Activated CD8-positive, alpha-beta memory T cell treated with anti-CD3 and anti-CD28 coated beads, Interleukin-2, amount 50 U/mL, for 4 hours (primary cell): ENCODE measurements at places on chromosomes 11 and 22.

DNA sequence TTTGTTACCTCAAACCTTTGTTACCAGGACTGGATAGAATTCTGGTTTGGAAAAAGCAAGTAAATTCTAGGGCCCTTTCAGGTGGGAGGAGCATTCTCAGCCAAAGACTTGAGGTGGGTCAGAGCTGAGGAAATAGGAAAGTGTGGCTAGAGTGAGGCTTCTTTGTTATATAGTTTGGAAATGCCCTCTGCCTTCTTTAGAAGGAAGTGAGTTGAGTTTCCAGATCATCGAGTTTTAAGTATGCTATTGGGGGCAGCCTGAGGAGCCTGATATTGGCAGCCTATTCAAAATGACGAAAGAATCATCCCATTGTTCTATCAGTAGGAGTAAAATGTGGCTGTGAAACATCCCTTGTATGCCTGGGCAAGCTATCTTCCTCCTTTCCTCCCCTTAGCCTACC is 134.1 kb downstream of the ARHGAP42 start:
- DNase-seq, result no peak

DNA sequence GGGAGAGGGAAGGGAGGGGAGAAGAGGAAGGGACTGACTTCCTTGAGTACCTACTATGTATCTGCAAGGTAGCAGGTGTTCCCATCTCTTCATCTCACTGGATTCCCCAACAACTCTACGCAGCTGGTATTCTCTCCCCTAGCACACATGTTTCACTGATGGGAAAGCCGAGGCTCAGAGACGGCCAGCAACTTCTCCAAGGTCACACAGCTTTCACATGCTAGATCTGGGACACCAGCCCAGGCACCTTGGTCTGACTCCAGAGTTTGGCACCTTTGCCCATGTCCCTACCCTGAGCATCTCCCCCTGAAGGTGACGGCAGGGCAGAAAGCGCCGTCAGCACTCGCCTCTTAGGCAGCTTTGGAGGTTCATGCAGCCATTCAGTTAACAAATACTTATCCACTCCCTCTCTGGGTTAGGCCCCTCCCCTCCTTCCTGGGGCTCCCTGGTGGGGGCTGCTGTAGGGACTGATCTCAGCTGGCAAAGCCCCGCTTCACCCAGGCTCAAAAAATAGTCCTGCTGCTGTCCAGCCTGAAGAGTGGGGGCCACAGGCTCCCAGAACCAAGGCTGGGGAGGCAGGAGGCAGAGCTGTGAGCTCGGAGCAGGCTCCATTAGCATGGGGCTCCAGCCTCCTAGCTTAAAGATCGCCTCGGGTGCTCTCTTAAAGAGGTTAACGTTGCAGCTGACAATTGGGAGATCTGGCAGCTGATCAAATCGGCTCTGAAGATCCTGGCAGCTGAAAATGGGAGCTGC is 79.4 kb downstream of the IGLL1 start:
- no peak for DNase-seq

GRCh38 chr22:39287076-39287725 is 32.2 kb downstream of the RPL3 start:
- DNase-seq, result no peak

- no peak for DNase-seq
Observed at GRCh38 chr11:76640501-76640900, 30.0 kb downstream of the LRRC32 start.

DNA sequence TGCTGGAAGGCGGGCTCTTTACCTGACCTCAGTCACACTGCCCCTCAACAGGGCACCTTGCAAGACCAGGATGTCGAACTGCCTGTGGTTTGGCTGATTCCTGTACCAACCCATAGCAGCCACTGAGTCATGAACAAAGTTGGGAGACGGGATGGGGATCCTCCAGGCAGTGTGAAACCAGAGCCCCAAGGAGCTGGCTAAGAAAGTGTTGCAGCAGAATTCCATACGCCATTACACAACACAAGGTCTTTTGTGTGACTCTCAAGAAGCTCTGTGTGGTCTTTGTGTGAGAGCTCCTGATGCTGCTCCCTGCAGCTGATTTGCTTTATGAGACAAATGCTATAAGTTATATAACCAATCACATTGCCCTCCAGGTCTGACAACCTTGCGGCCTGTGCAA is 617.7 kb downstream of the OPCML start:
- DNase-seq, result no peak

- no peak for DNase-seq
Observed at GRCh38 chr11:11472106-11472505, 119.1 kb upstream of the CSNK2A3 start.

DNA sequence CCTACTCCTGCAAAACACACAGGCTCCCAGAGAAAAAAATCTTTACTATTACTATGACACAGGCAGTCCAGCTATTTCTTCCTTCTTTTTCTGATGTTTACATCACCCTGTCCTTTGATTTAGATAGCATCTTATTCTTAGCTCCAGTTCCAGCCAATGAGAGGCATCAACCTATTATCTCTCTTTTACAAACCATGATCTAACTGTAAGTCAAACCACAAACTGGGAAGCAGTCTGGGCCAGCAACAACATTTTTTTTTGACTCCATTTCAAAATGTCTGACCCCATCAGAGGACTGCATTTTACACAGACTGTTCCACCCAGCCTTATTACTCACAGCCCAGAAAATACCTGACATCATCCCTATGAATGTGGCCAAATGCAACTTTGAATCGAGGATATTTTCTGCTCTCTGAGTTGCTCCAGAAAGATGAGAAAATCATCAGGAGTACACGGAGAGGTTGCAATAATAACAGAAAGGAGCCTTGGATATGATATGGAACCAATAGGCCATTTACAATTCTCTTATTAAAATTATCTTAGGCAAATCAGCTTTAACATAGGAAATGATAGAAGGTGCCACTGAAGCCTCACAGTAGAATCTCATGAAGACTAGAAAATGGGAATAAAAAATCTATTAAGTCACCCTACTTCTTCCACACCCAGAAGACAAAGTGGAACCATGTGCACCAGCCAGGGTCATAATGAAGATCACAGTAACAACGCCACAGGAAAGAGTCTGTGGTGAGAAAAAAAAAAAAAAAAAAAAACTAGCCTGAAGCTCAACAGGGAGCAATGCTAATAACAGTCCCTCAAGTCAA is 21.2 kb downstream of the TBRG1 start:
- DNase-seq, result no peak

DNA sequence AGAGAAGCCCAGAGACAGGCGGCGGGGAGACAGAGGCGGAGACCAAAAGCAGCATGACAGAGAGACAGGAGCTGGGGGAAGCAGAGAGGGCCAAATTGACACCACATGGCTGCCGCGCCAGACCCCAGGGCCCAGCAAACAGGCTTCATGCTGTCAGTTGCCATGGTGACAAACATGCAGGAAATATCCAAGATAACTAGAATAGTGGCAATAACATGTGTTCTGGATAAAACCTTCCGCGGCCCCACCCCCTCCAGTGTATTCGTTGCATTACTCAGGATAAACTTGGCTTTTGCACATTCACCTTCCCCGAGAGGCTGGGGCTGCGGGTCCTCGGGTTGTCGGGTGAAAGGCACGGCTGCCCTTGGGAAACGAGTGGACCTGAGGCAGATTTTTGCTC is 49.9 kb upstream of the CDON start:
- no peak for DNase-seq

GRCh38 chr11:100923555-100923954 is 206.1 kb downstream of the PGR start:
- no peak for DNase-seq

- no peak for DNase-seq
Observed at GRCh38 chr11:72218251-72218745, 1.7 kb downstream of the FOLR2 start.

- DNase-seq, result no peak
Observed at GRCh38 chr11:9096427-9096826, 5.0 kb upstream of the SCUBE2 start.

GRCh38 chr11:76501526-76502202 is 56.8 kb downstream of the EMSY start:
- DNase-seq, result no peak

DNA sequence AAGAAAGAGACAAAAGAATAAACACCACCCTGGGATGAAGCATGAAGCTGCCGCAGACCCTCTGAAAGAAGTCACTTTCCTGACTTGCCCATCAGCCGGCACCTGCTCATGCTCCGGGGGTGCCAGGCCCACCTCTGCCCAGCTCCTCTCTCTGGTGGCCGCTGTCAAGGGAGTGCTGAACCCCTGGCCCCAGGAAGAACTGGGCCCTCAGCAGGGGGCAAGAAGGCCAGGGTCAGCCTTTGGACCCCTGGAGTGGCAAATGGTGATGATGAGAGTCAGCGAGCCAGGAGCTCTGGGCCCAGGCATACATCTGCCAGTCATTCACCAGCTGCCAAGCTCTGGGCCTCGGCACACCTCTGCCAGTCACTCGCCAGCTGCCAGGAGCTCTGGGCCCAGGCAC is 17.4 kb downstream of the TTLL8 start:
- DNase-seq, result no peak

GRCh38 chr11:27396259-27396839 is 33.3 kb upstream of the CCDC34 start:
- DNase-seq, result no peak

- DNase-seq, result no peak
Observed at GRCh38 chr11:17015627-17016126, 1.5 kb upstream of the PLEKHA7 start.

DNA sequence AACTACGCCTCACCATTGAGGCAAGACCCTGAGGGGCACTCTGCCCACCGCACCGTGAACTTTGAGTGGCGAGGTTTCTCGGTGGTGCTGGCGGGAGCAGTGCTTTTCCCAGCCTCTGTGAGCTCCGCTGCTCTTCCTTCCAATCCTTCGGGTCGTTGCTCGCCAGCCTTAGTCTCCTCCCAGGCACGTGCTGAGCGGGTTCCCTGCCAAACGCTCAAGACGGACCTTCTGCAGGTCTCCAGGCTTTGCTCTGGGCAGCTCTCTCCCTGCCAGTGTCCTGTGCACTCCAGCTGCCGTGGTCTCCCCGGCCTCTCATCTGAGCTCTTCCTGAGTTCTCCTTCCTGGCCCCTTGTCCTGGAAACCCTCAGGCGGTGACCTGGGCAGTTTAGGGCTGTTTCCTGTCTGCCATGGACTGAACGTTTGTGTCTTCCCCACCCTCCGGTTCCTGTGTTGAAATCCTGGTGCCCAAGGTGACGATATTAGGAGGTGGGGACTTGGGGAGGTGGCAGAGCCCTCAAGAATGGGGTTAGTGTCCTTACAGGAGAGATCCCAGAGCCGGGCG is 11.2 kb upstream of the MUC6 start:
- DNase-seq, result no peak

DNA sequence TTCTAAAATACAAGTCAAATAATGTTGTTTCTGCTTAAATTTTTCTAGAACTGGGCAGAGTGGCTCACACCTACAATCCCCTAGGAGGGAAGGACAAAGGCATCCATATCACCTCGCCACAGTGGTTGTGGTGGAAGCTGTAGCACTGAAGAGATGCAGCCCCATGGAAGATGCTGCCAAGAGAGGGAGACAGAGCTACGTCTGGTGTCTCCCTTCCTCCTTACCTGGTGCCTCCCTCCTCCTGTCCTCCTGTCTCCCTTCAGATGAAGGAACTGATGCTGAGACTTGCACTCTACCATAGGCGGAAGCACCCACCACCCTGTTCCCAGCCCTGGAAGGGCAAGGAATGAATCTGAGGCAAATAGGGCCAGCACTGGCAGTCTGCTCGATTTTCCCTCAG is 22.3 kb downstream of the MMP27 start:
- DNase-seq, result no peak

- DNase-seq, result no peak
Observed at GRCh38 chr11:116557282-116557681, 215.5 kb downstream of the BUD13 start.

GRCh38 chr11:131790586-131790985 is 420.2 kb downstream of the NTM start:
- no peak for DNase-seq

GRCh38 chr11:8531312-8531711 is 62.7 kb downstream of the STK33 start:
- DNase-seq, result no peak

DNA sequence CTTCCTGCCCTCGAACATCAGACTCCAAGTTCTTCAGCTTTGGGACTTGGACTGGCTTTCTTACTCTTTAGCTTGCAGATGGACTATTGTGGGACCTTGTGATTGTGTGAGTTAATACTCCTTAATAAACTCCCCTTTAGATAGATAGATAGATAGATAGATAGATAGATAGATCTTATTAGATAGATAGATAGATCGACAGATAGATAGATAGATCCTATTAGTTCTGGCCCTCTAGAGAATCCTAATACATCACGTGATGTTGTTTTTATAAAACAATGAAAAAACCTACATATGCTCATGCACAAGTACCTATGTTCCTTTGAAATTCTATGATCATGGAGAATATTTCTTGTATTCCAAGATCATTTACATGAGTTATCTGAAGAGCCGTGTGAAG is 23.9 kb downstream of the APOBEC3H start:
- no peak for DNase-seq

GRCh38 chr22:30755759-30756124 is 61.1 kb downstream of the OSBP2 start:
- no peak for DNase-seq

- DNase-seq, result no peak
Observed at GRCh38 chr11:18100926-18101656, 4.8 kb downstream of the SAAL1 start.

GRCh38 chr11:112516261-112516660 is 255.6 kb upstream of the PLET1 start:
- no peak for DNase-seq

DNA sequence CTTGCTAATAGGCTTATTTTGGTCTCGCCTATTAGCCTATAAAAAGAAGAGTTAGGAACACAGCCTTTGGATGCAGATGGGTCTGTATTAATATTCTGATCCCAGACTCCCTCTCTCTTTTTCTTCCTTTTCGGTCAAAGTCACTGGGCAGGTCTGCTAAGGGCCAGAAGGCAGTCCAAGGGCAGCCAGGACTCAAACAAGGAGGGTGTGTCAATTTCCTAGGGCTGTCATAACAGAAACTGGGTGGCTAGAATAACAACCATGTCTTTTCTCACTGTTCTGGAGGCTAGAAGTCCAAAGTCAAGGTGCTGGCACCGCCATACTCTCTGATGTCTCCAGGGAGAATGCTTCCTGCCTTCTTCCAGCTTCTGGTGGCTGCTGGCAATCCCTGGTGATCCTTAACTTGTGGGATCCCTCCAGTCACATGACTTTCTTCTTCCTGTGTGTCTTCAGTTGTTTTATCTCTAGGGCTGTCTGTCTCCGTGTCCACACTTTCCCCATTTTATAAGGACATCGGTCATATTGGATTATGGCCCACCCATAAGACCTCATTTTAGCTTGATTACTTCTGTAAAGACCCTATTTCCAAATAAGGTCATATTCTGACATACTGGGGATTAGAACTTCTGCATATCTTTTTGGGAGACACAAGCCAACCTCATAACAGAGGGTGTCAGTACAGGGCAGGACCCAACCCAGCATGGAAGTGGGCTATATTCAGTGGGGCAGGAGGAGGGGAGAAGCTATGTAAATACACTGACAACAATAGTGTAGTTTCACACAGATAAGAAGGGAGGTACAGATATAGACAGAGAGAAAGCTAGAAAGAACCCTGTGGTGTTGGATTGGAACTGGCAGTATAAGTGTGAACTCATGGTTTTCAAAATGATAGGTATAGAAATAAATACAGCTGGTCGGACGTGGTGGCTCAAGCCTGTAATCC is 5.9 kb upstream of the CSF2RB start:
- no peak for DNase-seq
